ENCODE measurements at places on chromosomes 6 and 20.
A peak's percentile ranks its signal among the peaks of the same experiment; 100 is the strongest.

- DNase-seq = no peak
Observed at GRCh38 chr20:38973645-38974044, 11.5 kb downstream of the DHX35 start.

- no peak for DNase-seq
Observed at GRCh38 chr20:24697411-24697810, 228.0 kb downstream of the SYNDIG1 start.

DNA sequence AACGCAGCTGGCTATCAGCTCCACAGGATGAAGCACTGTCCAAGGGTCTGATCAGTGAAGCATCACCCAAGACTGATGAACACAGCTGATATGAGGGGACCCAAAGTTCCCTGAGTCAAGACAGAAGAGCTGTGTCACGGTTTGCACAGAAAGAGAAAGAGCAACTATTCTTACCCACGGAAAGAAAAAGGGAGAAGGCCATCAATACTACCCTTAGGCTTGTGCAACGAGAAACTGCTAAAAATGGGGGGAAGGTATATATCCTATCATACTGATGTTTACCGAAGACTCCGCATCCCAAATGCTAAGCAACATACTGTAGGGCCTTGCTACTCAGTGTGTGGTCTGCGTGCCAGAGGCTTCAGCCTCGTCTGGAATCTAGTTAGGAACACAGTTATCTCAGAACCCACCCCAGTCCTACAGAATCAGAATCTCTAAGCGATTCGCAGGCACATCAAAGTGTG is 665 bp downstream of the FASTKD5 start:
- no peak for DNase-seq

GRCh38 chr20:46122516-46123481 is 4.7 kb downstream of the CD40 start:
- DNase-seq = no peak

- peak; percentile 61 for DNase-seq
Observed at GRCh38 chr20:53899351-53900167, 170.8 kb downstream of the BCAS1 start.

DNA sequence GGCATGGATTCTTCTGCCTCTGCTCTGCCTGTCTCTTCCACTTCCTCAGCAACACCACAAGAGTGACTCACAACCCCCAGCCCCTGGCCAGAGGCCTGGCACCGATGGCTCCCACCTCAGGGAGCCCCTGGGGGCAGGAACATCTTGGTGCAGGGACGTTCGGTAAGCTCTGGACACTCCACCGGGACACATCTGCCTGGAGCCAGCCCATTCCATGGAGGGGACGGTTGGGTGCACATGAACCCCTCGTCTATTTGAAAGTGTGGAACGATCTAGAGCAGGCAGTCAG is 246.5 kb downstream of the ERMARD start:
- no peak for DNase-seq

DNA sequence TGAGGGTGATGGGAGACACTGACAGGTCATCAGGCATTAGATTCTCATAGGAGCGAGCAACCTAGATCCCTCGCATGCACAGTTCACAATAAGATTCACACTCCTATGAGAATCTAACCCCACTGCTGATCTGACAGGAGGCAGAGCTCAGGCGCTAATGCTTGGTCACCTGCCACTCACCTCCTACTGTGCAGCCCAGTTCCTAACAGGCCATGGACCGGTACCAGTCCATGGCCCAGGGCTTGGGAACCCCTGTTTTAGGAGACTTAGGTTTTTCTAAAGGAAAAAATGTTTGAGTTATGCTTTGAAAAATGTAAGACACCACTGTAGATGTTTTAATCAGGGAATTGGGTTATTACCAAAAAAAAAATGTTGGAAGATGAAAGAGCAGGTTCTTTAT is 6.7 kb downstream of the HLA-E start:
- no peak for DNase-seq

Data from T-helper 2 cell (primary cell).